Activated CD4-positive, alpha-beta T cell treated with anti-CD3 and anti-CD28 coated beads, Interleukin-2, amount 10 ng/mL, durations not matched to agents 24 days and 14 days (primary cell): ENCODE measurements at places on chromosomes 7 and 10.

DNA sequence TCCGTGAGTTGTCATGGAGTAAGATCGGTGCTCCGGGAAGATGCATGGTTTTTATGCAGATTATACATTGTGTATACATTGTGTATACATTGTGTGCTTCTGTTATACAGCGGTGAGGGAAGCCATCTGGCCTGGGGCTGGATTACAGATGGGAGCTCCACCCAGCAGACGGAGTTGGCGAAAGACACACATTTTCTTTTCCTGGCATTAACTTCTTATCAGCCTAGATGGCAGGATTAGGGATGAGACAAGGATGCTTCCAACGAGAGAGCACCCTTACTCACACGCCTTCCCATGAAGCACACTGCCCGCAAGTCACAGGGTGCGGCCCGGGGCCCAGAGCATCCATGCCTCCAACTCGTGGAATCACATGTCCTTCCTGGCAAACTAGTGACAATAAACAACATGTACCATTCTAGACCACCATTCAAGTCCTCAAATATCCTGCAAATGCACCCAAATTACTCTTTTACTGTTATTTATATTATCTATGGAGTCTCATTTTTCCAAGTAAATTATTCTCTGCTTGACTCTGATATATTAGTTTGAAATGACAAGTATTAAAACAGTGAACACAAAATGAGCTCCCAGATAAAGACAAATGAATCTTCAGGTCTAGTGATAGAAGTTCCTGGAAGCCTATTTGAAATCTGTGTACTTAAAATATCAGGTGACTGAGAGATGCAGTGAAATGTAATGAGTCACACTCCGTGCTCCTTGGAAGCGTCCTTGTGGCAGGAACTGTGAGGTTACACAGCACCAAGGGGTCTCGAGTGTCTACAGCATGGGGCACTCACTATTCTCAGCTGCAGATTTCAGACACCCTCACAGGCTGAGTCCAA is 29.8 kb upstream of the PPP2R2D start:
- DNase-seq: no peak

GRCh38 chr7:20270867-20271266 is 53.7 kb upstream of the MACC1 start:
- no peak for DNase-seq

- DNase-seq: no peak
Measured at GRCh38 chr7:145143685-145144084, 307.8 kb upstream of the TPK1 start.

DNA sequence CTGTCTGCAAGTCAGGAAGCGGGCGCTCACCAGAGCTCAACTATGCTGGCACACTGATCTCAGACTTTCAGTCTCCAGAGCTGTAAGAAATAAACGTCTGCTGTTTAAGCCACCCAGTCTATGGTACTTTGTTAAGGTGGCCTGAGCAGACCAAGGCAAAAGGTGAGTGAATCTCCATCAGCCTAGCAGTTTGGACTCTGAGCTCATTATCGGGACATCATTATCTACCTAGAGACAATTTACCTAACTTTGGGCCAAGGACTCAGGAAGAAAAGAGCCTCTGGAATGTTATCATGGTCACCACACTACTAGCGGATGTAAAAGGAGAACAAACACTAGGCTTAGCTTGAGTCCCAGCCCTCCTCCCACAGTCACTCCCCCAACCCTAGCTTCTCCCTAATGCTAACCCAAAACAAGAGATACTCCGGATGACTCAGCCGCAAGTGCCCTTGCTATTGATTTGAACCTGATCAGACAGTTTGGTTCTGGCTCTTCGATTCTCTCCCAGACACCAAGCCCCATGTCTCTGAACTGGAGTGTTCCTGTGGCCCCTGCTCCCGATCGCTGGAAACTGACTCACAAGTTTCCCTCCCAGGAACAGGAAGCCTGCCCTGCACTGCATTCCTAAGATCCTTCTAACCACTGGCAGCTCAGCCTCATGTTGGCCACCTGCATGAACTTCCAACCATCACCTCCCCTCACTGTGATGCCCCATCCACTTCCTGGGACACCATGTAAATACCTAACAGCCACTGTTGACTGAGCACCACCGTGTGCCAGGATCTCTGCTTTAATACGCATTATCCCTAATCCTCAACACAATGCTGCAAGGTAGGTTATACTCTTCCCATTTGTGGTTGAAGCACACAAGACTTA is 34.5 kb downstream of the CREB3L2 start:
- DNase-seq: no peak

GRCh38 chr7:51471210-51471980 is 154.8 kb upstream of the COBL start:
- no peak for DNase-seq
